Activated CD4-positive, alpha-beta T cell treated with anti-CD3 and anti-CD28 coated beads, Interleukin-2, amount 10 ng/mL, durations not matched to agents 7 days and 5 days (primary cell): ENCODE measurements at places on chromosomes 3 and 15. TPM values are rescaled to one million over a fixed set of nuclear protein-coding genes. Genes with fewer than 3 reads are reported as not detected.
A peak's percentile ranks its signal among the peaks of the same experiment; 100 is the strongest.

DNA sequence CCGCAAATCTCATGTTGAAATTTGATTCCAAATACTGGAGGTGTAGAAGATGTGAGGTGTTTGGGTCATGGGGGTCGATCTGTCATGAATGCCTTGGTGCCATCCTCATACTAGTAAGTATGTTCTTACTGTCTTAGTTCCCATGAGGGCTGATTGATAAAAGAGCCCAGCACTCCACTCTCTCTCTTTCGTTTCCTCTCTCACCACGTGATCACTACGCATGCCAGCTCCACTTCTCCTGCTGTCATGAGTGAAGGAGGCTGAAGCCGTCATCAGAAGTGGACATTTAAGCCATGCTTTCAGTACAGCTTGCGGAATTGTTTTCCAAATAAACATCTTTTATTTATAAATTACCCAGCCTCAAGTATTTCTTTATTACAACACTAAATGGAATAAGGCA lies 6.1 kb downstream of the OR5H15 start:
- DNase-seq = no peak

DNA sequence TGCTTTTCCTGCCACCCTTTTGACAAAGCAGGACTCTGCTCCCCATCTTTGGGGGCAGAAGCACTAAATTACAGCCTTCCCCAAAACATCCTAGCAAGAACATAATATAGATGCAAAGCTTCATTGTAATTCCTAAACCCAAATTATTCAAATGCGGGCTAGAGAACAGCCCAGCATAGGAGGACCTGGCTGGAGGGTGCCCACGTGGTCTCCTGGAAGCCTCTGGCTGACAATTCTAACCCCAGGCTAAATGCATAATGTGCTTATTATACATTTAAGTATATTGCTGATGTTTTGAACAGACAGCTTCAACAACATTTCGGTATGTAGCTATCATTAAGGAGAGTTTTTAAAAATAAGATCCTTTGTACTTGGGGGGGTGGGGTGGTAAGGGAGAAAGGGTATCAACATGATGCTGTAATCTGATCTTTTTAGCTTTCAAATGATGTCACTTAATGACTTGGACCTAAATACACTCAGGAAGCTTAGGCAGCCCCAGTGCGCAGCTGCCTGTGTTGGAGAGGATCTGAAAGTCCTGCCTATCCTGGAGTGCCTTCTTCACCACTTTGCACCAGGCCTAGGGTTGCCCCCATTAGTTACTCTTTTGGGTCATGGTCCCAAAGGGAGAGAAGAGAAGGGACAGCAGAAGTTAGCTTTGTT lies 57.2 kb upstream of the USP3 start:
- no peak for DNase-seq

AHSG gene
- not detected for total RNA-seq

- DNase-seq = no peak
These were observed 5.2 kb downstream of the GOLGA8B start for GRCh38 chr15:34578283-34578674.

- no peak for DNase-seq
These were observed 1097.8 kb downstream of the NAALADL2 start for GRCh38 chr3:175956964-175957363.

FBN1 gene
- total RNA-seq = 1.1 TPM

TMCO5A gene
- total RNA-seq = not detected

- no peak for DNase-seq
These were observed 468.3 kb downstream of the EPHB1 start for GRCh38 chr3:135263331-135263730.

DNA sequence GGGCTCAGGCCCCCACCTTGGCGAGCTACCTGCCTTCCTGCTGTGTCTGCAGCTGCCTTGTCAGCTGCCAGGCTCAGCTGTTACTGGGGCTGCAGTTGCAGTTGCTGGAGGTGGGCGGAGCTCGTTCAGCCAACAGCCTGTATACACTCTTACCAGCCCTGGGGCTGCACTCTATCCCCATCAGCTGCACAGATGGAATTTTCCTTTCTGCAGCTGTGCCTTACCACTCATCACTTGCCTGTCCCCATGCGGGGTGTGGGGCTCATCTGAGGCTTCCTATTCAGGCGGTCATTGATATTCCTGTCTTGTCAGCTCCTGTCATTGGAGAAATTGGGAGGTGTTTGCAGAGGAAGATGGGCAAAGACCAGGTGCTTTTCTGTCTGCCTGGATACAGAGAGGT lies 9.1 kb upstream of the SYN2 start:
- DNase-seq = no peak

DNA sequence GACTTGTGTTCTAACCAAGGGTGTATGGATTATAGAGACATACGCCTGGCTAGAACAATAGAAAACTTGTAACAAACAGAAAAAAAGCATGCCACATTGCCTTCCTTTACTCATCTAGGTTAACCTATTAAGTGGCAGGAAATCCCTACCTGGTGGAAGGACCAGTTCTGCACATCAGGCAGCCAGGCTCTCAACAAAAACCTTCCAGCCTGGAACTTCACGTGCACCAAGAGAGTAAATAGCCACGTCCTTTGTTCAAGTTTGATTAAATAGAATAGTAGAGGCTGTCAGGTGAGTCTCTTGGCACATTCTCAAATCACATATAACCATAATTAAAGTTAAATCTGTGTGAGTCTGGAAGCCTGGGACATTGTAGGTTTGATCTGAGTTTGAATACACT lies 85.0 kb upstream of the DPH6 start:
- no peak for DNase-seq

PRR20G gene
- not detected for total RNA-seq

GRCh38 chr15:85547386-85547785 lies 167.0 kb downstream of the AKAP13 start:
- no peak for DNase-seq

DNA sequence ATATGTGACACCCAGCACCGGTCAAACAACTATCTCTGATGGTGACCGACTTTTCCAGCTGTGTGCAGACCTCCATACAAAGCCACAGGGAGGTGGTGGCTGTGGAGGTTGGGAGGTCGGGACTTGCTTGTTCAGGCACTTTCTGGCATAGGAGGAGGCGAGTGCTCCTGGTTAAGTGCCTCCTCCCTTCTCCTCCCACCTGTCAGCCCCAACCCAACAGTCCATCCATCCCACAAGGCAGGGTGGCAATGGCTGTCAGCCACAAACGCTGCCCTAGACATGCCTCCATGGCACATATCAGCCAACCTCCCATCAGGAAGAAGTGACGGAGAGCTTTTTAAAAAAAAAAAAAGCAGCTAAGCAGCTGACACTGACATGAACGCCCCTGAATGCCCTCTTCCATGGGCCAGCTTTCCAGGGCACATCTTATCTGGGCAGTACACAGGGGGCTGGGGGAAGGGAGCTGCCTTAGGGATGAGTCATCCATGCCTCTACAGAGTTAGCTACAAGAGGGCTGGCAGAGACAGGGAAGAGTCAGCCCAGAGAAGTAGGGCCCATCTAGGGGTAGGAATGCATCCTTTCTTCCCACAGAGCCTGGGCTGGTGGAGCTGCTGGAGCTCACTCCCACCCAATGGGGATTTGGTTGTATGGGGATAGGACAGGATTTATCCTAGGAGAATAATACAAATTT lies 41.2 kb downstream of the CCDC12 start:
- no peak for DNase-seq

GRCh38 chr3:189841473-189842205 lies 210.4 kb downstream of the TP63 start:
- no peak for DNase-seq

GRCh38 chr3:14289590-14290461 lies 111.2 kb downstream of the LSM3 start:
- DNase-seq = no peak

RASGRP1 gene
- 204 TPM for total RNA-seq

GRCh38 chr15:63046917-63047760 lies 4.6 kb downstream of the TPM1 start:
- DNase-seq = no peak

MOBP gene
- not detected for total RNA-seq

GRCh38 chr3:113143353-113143752 lies 68.0 kb upstream of the BOC start:
- no peak for DNase-seq

DNA sequence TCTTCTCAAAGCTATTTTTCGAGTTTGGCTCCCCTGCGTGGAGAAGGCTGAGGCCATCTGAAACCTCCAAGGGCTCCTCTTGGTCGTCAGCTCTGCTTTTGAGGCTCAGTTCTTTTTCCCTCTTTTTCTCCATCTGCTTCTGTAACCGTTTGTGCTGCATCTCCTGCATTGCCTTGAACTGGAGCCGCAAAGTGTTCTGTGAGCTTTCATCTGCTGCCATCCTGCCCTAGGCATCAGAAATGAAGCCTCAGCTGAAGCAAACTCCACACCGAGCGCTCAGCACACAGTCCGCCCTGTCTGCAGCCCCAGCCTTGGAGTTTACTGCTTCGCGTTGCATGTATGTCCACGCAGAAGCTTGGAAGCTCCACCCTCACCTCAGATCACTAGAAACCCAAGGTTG lies 14.9 kb downstream of the CCDC13 start:
- DNase-seq = no peak

GRCh38 chr15:48963524-48964113 lies at the start of gene SHC4:
SHC4 (minus strand) TSS chr15:48963919; CDS start chr15:48963015, 904 bp downstream.
- DNase-seq = peak; percentile 30

GRCh38 chr15:60854858-60855564 lies 374.1 kb downstream of the RORA start:
- DNase-seq = no peak

DNA sequence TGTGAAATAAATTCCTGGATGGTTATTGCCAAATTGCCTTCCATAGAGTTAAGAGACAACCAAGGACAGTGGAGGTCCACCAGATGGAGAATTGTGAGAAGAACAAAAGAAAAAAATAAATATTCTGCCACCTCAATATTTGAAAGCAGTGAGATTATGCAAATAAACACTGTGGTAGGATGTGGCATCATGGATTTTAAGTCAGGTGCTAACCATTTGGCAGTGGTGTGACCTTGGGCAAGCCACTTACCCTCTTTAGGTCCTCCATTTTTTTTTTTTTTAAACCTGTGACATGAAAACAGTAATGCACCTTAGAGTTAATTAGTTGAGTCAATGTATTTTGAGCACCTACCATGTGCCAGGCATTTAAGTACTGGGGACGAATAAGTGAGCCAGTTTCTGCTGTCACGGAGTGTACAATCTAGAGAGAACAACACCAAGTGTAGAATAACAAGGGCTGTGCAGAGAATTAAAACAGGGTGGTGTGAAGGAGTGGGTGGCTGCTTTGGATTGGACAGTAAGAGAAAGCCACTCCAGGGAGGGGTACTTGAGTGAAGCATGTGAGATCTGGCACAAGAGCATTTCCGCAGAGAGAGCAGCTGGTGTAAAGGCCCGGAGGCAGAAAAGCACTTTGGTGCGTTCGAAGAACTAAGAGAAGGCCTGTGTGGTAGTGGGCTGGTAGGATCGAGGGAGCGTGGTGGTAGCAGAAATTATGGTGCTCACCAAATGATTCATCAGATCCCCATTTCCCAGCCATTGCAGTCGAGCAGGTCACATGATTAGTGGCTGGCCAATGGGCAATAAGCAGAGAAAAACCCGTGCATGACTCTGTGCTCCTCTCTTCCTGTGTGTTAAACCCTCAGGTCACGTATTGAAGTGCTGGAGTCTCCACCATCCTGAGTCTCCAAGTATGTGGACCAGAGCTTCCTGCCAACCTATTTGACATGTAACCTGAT lies 39.2 kb downstream of the CCK start:
- no peak for DNase-seq

ARHGEF26 gene
- 0.06 TPM for total RNA-seq

DNA sequence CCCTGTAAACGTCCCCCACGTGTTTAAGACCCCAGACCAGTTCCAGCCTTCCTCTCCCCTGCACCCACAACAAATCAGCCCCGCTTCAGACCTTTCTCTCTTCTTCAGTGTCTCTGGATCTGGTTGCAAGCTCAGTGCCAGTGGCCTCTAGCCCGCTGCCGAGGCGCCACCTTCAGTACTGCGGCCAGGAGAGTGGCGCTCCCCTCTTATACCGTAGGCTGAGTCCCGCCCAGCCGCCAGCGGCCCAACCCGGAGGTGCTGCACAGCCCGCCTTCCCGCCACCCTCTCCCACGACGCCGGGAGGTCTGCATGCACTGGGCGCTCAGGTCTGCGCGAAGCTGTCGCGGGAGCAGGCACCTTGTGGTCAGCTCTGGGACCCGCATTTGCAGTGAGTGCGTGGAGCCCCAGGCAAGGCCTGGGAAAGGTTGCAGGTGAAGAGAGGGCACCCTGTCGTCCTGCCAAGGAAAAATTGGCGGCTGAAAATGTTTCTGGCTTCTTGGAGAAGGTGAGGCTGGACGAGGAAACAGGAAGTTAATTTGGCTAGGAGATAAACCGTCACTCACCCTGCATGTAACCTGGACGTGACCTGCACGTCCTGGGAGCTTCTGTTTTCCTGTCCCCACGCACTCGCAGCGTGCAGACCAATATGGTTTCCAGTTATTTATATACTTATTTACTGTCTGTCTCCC lies at the start of gene C2CD4B:
TSS of gene C2CD4B (minus strand) at position 182 of the 689 bp plus-strand sequence. CDS start 301 bp downstream, outside the sequence.
- DNase-seq = no peak

GRCh38 chr15:80970018-80970657 lies 19.5 kb downstream of the MESD start:
- peak; percentile 73 for DNase-seq

PCLAF gene
- total RNA-seq = 121 TPM

ZNF860 gene
- not detected for total RNA-seq

GRCh38 chr15:70669966-70670658 lies 93.2 kb downstream of the UACA start:
- no peak for DNase-seq

HEXA gene
- total RNA-seq = 83.6 TPM

DNA sequence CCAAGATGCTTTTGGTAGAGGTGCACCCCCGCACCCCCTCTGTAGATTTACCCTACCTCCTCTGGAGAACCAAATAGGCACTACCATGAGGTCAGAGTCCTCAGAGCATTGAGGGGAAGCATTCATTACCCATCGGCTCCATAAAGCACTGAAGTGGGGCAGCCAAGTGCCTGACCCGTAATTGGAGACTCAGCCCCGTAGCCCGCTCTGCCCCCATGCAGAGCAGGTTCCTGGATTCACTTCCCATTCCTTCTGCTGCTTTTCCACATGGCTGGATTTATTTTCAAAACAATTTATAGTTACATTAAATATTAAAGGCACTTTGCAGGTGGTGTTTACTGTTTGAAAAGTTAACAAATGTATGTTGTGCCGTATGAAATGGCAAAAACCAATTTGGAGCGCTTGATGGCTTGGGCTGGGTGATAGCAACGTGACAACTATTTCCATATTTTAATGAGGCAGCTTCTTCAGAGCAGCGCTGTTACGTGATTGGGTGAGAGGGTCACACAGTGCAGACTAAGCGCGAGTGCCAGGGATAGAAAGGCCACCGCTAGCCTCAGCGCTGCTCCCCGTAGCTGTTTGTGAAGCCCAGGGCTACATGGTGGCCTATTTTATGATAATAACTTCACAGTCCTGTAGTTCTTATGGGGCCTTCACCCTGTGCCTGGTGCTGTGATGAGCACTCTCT lies 373.8 kb upstream of the PROK2 start:
- no peak for DNase-seq
